ENCODE measurements at places on chromosomes 4 and X. TPM values are rescaled to one million over a fixed set of nuclear protein-coding genes. Genes with fewer than 3 reads are reported as not detected.

The SSX2 gene
- total RNA-seq, result not detected

The POLN gene
- 0.85 TPM for total RNA-seq

The KCND1 gene
- 0.13 TPM for total RNA-seq

The ALB gene
- total RNA-seq, result not detected

The EGF gene
- total RNA-seq, result 1.4 TPM

The AFP gene
- not detected for total RNA-seq

The AKAP14 gene
- not detected for total RNA-seq

The NRK gene
- total RNA-seq, result 0.05 TPM

The HSFX1 gene
- total RNA-seq, result 0.85 TPM

The SLC4A4 gene
- 0.16 TPM for total RNA-seq

The BEND4 gene
- total RNA-seq, result not detected

The ZFYVE28 gene
- total RNA-seq, result 2.6 TPM

The TLR2 gene
- total RNA-seq, result not detected

The BEX5 gene
- total RNA-seq, result not detected

The SPANXC gene
- total RNA-seq, result not detected

The LETM1 gene
- 45.9 TPM for total RNA-seq

The IL1RAPL1 gene
- 0.53 TPM for total RNA-seq

The TEX13B gene
- total RNA-seq, result not detected

The GAR1 gene
- total RNA-seq, result 9.9 TPM

The TMEM35A gene
- not detected for total RNA-seq

The BCORL1 gene
- total RNA-seq, result 0.50 TPM

The SPANXB1 gene
- not detected for total RNA-seq

The PHOX2B gene
- total RNA-seq, result not detected

The GLRA3 gene
- not detected for total RNA-seq

The NEIL3 gene
- total RNA-seq, result 9.0 TPM

The SERTM2 gene
- not detected for total RNA-seq

Data from SK-MEL-5 (cell line).